ENCODE measurements at places on chromosomes 6 and 20.

- peak; percentile 64 for DNase-seq
Measured at GRCh38 chr6:75748743-75749538, at the start of gene MYO6. Gene MYO6, plus strand, starts transcription at chr6:75749239. Its CDS starts 68,309 bp downstream, at chr6:75817548.

DNA sequence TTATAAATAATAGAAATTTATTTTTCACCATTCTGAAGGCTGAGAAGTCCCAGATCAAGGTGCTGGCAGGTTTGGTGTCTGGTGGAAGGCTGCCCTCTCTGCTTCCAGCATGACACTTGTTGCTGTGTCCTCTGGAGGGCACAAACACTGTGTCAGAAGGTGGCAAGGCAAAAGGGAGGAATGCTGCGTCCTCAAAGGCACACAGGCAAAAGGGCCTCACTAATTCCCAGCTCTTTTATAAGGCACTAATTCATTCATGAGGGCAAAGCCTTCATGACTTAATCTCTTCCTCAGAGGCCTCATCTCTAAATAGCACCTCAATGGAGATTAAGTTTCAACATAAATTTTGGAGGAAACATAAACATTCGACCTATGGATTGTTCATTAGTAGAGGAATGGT lies 209.5 kb upstream of the SMLR1 start:
- no peak for DNase-seq

DNA sequence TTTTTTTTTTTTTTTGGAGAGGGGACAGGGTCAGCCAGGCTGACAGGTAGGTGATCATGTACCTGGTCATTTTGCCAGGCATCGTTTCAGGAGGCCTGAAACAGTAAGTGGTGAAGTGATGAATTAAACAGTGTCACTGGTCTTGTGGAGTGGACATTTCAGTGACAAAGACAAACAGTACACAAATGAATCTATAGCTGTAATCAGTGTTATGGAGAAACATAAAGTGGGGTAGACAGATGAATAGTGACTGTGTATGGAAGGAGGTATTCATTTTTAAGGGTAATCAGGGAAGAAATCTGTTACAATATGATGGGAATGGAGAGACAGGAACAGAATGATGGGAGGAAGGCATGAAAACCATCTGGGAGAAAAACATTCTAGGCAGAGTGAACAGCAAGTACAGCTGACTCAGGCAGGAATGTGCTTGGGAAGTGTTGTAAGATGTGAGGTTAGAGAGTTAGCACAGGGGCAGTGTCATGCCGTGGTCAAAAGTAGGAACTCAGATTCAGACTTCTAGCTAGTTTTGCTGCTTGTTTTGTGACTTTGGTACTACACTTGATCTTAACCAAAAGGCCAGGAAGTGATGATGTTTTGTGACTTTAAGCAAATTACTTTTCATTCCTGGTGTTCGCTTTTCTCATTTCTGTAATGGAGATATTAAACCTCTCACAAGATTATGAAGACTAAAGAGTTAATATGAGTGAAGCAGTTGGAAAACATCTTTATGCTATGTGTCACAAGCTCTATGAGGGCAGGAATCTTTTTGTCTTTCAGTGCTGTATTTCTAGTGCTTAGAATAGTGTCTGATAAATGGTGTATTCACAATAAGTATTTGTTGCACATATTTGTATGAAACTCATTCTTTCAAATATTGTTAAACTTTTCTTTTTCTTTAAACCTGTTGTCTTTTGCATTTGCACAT lies 43.4 kb downstream of the QKI start:
- DNase-seq: no peak

DNA sequence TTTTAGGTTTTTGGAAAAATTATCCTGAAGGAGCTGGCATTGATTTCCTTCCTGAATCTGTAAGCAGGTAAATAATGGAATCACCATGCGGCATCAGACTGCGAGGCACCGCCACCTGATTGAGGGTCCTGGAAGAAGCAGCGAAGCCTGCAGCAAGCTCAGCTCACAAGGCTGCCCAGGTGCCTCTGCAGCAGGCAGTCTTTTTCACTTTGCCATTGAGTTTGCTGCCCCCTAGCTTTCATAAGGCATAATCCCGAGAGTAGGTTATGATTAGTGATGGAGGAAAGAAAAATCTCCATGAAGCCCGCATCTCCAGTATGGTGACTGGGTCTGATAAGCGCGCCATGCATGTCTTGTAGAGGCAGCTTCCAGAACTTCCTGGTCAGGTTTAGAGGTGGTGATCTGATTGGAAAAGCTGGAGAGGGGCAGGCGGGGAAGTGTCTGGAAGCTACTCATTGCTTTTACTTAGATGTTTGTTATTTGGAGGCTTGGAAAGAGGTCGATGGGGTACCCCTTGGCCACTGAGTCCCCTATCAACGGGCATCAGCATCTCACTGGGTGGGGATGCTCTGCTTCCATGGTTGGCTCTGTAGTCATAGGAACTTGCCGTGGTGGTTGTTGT lies 26.7 kb downstream of the IYD start:
- peak; percentile 35 for DNase-seq

DNA sequence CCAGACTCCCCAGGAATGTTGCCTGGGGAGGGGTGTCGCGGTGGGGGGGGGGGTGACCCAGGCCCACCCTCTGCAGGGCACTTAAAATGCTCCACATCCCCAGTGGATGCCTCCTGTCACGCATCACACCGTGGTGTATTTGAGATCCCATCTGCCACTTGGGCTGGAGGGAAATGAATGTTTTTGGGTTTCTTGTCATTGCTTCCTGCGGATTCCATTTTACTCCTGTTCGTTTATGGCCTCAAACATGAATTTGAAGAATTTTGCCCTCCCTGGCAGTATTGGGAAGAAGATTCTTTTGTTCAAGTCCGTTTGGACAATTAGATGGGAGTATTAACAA lies 544 bp upstream of the KHDC1 start:
- no peak for DNase-seq

DNA sequence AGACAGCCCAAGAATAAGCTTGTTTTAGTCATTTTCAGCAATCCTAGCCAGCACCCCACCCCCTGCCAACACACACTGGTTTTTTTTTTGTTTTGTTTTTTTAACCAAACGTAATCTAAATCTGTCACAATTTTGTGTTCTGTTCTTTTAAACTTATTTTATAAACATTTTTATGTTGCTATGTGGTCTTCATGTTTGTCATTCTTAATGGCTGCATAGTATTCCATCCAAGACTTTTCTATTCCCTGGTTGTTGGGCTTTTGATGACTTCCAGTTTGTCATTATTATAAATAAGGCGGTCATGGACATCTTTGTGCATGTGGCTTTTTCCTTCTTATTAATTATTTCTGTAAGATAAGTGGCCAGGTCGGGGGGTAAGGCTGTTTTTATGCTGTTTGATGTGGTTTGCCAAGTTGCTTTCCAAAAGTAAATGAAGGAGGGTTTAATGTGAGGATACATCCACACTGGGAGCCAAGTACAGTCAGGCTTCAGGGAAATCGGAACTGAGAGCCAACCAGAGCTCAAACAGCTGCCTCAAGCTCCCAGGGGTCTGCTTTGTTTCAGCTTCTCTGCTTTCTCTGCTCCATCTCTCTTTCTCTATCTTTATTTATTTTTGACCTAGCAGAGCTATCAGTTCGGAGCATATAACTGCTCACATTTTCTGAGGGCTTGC lies 125.8 kb downstream of the VEGFA start:
- DNase-seq: no peak

DNA sequence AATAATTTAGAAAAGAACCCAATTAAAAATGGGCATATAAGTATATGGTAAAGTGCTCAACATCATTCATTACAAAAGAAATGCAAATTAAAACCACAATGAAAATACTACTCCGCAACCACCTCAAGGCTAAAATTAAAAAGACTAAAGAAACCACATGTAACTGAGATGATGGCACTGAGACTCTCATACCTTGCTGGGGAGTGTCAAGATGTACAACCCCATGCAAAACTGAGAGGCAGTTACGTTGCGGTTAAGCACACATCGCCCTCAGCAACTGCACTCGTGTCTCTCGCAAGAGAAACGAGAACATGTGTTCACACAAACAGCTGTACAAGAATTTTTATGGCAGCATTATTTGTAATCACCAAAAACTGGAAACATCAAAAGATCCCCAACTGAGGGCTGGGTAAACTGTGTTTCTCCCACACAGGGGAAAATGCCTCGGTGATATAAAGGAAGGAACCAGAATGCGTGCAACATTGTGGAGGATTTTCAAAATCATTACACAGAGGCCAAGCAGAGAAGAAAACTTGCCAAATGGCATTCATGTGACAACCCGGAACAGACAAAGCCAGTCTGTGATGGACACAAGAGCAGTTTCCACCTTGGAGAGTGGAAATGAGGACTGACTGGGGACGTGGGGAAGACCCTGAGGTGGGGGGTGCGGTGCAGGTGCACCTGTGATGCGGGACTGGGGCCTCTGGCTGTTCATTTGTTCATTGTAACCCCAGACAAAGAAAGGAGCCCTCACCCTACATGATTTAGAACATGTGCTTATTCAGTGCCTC lies 144.9 kb downstream of the WDR27 start:
- DNase-seq: no peak

DNA sequence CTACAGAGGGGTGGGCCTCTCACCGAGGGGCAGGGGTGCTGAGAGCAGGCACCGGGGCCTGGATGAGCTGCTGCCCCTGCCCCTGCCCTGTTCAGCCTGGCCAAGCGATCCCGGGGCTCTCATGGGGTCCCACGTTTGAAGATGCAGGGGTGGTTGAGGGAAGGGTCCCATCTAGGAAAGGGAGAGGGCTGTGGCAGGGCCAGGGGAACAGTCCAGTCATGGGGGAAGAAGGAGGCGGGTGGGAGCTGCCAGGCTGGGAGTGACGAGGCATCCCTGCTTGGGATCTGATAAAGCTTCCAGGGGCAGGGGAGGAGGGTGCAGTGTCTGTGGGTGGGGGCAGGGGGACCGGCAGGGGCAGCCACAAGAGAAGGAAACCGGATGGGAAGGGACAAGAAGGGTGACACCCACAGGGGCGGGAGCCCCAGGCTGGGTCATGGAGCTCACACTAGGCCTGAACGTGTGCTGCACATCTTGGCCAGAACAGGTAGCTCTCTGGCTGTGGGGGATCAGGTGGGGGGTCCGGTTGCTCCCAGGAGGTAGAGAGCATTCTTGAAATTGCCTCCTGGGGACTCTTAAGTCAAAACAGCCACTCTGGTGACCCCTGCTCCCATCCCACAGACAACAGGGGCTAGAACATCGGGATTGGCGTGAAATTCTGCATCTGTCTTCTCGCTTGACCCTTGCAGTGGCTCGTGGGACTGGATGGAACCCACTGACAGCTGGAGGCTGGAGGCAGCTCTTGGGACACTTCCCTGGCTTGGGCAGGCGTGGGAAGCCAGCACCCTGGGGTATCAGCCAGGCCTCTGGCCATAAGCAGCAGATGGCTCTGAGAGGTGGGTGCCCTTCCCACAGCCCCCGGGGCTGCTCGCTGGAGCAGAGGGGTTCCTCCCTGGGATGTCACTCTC lies 58.0 kb upstream of the GATA5 start:
- DNase-seq: peak; percentile 94

GRCh38 chr6:72886170-72886569 lies 264.3 kb downstream of the KCNQ5 start:
- no peak for DNase-seq

DNA sequence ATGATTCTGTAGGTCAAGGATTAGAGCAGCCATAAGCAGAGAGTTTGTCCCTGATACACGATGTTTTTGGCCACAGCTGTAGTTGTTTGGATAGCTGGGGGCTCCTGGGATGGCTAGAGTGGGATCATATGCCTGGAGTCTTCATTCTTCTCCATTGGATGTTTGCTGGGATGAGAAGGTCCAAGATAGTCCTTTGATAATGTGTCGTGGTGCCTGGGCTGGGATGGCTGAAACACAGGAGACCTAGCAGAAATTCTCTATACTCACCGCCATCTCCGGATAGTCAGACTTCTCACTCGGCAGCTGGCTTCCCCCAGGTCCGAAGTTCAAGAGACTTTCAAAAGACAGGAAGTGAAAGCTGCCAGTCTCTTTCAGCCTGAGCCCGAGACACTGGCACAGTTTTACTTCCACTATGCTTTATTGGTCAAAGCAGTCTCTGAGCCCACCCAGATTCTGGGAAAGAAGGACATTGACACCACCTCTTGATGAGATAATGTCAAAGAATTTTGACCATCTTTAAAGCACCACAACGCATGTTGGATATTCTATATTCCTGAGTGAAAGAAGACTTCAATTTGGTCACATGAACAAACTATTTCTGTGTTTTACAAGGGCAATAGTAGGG lies 16.0 kb downstream of the MARCKS start:
- no peak for DNase-seq

GRCh38 chr6:166627875-166628801 lies 1.1 kb upstream of the RPS6KA2 start:
- DNase-seq: peak; percentile 71

DNA sequence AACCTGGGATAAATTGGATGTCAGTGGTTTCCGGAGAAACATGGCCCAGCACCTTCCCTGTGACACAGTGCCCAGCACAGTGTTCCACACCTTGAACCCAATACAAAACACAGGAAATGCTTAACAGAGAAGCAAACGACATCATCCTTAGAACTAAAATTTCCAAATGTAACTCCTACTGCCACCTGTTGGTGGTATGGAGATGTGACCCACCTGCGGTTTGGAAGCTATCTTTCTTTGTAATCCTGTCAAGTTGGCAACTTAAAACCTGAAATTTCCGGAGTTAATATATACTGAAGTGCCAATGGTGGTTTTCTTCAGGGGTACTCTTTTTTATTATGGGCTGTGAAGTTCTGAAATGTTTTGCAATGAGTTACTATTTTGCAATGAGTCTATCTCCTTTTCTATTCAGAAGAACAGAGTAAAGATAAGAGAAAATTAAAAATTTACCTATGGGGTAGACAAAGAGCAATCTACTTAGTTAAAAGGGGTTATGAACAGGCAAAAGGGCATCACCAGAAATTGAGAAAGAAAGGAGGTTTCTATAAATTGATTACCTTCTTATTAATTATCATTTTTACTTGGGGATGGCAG lies 658.8 kb downstream of the PTPRT start:
- peak; percentile 5 for DNase-seq

DNA sequence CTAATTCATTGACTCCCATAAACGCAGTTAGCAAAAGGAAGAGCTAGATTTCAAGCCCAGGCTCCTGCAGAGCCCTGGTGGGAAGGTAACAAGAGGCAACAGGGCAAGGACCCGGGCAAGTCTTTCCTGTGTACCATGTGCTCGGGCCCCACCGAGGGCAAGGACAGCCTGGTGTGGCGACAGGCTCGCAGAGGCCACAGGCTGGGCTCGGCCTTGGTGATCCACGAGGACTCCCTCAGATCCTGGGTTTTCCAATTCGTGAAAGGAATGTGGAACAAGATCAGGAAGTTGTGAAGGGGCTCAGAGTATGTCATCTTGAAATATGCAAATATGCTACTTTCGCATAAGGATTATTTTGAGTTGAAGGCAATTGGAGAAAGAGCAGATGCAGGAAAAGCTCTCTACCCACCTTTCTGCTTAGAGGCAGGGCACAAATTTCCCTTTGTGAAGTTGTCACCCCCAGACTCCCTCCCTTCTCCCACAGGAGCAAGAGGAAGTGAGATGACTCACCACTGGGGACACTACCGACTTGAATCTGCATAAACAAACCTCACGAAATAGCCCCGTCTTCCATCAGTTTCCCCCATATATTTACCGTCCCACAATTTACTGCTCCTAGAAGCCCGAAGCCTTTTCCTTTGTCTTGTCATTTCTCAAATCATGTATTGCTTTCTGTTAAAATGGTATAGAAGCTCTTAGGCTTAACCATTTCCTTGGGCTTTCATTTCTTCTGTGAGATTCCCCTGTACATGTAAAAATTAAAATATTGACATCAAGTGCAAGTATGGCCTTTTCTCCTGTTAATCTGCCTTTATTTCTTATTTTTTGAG lies 79.0 kb downstream of the PSMG4 start:
- no peak for DNase-seq

GRCh38 chr6:56025795-56026194 lies 150.4 kb upstream of the BMP5 start:
- no peak for DNase-seq

GRCh38 chr6:79028641-79029314 lies 49.3 kb downstream of the PHIP start:
- DNase-seq: no peak

All from erythroblast (primary cell).